T-helper 17 cell (primary cell): ENCODE measurements at places on chromosomes 5 and 9. TPM values are rescaled to one million over a fixed set of nuclear protein-coding genes. Genes with fewer than 3 reads are reported as not detected.
A peak's percentile ranks its signal among the peaks of the same experiment; 100 is the strongest.

Gene FLT4
- total RNA-seq = 1.5 TPM

GRCh38 chr9:37004424-37004935 is 29.6 kb downstream of the PAX5 start:
- H3K4me1 ChIP-seq = peaks cover 6% of the 10 kb centered on the region
- DNase-seq = no peak
- H3K27ac ChIP-seq = no peak overlapping the region
- peaks cover 9% of the 10 kb centered on the region for H3K36me3 ChIP-seq

Gene MLANA
- total RNA-seq = not detected

DNA sequence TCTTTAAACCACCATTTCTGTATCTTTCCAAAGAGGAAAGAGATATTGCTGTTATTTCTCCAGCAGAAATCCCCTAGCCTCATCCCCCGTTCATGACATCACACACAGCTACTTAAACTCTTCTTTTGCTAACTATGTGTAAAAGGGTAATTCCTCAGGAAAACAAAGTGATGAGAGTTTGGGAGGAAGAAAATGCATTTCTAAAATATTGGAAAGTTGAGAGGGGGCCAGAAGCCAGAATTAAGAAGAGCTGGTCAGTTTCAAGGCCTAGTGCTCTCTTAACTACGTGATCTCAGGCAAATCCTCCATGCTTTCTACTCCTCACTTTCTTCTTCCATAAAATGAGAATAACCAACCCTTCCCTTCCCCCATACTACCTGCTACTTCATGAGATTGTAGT is 109.4 kb downstream of the LIFR start:
- H3K4me3 ChIP-seq = no peak overlapping the region
- peaks cover 50% of the 10 kb centered on the region for H3K27me3 ChIP-seq
- no peak overlapping the region for H3K27ac ChIP-seq

Gene IFNA21
- total RNA-seq = not detected

Gene STC2
- total RNA-seq = not detected

DNA sequence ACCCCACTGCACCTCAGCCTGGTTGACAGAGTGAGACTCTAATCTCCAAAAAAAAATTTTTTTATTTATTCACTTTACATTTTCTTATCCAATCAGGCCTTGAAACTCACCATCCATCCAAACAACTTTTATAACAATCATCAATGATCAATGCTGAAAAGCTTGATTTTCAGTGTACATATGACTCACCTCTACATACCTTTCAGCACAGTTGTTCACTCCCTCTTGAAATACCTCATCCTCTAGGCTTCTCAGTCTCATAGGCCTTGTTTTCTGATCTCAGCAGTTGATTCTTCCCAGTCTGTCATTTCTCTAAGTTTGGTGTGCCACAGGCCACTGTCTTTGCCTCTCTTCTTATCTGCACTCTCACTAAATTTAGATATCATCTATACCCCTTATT is 36.2 kb downstream of the GRIN3A start:
- peaks cover 2% of the 10 kb centered on the region for H3K4me1 ChIP-seq
- H3K27me3 ChIP-seq = peaks cover 23% of the 10 kb centered on the region
- no peak overlapping the region for H3K4me3 ChIP-seq
- H3K36me3 ChIP-seq = peaks cover 3% of the 10 kb centered on the region
- DNase-seq = no peak

DNA sequence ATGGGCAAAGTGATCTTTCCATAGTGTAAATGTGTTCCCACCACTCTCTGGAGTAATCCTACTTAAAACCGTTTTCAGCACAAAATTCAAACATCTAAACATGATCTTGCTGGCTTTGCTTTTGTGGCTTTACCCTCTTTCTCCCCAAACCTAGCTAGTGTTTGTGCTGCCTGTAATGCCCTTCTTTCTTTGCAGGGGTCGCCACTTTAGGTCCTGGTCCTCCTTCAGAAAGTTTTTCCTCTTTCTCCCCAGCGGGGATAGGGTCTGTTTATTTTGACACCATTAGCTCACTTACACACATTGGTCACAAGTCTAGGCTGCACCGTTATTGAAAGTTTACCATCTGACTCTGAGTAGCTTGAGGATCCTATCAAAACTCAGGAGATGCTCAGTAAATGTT is 736 bp upstream of the HSD17B4 start:
- H3K27ac ChIP-seq = peak overlapping the region; percentile 85
- no peaks in the 10 kb centered on the region for H3K36me3 ChIP-seq
- H3K27me3 ChIP-seq = peaks cover 15% of the 10 kb centered on the region
- H3K4me1 ChIP-seq = peaks cover 12% of the 10 kb centered on the region

DNA sequence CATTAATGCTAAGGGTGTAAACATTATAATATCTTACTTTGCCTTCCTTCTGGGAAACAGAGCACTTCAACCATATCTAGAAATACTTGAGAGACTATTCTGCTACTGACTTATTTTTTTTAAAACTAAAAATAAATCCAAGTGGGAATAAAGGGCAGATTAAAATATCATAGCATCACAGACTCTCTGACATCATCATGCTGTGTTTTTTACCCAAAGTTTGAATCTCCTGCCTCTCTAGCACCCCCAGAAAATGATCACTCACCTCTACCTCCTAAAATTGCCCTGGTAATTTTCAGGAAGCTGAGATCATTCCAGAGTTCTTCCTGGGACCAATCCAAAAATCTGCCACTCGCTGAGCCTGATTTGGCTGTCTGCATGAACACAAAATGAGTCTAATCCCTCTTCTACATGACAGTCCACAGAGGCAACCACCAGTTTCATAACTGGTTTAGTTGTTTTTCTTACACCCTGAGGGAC is 813.8 kb upstream of the DMAC1 start:
- no peaks in the 10 kb centered on the region for H3K27me3 ChIP-seq
- no peak for DNase-seq
- no peaks in the 10 kb centered on the region for H3K36me3 ChIP-seq
- no peak overlapping the region for H3K27ac ChIP-seq

- H3K27ac ChIP-seq = peak overlapping the region; percentile 19
- DNase-seq = peak; percentile 43
- H3K27me3 ChIP-seq = peaks cover 10% of the 10 kb centered on the region
- H3K36me3 ChIP-seq = no peaks in the 10 kb centered on the region
- H3K4me3 ChIP-seq = peak overlapping the region; percentile 12
- peaks cover 6% of the 10 kb centered on the region for H3K4me1 ChIP-seq
These were observed 14.3 kb upstream of the NR4A3 start for GRCh38 chr9:99807276-99807852.

- no peak overlapping the region for H3K27ac ChIP-seq
- DNase-seq = no peak
- no peak overlapping the region for H3K4me3 ChIP-seq
- H3K36me3 ChIP-seq = no peaks in the 10 kb centered on the region
- H3K4me1 ChIP-seq = no peaks in the 10 kb centered on the region
- H3K27me3 ChIP-seq = peaks cover 11% of the 10 kb centered on the region
These were observed 67.9 kb downstream of the NFIB start for GRCh38 chr9:14245901-14246525.

Gene BHMT2
- total RNA-seq = not detected

DNA sequence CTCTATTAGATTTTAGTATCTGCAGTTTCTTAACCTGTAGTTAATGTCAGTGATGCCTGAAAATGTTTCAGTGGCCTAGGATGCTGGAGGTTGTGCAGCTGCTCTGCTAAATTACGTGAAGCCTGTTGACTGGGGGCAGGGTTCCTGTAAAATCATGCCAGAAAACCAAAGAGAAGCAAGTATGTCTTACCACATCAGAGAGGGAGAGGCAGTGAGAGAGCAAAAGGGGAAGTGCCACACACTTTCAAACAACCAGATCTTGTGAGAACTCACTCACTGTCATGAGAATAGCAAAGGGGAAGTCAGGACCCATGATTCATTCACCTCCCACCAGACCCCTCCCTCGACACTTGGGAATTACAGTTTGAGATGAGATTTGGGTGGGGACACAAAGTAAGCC is 83.9 kb upstream of the CYLC2 start:
- no peaks in the 10 kb centered on the region for H3K27me3 ChIP-seq
- no peak for DNase-seq
- H3K27ac ChIP-seq = no peak overlapping the region
- no peaks in the 10 kb centered on the region for H3K4me1 ChIP-seq

DNA sequence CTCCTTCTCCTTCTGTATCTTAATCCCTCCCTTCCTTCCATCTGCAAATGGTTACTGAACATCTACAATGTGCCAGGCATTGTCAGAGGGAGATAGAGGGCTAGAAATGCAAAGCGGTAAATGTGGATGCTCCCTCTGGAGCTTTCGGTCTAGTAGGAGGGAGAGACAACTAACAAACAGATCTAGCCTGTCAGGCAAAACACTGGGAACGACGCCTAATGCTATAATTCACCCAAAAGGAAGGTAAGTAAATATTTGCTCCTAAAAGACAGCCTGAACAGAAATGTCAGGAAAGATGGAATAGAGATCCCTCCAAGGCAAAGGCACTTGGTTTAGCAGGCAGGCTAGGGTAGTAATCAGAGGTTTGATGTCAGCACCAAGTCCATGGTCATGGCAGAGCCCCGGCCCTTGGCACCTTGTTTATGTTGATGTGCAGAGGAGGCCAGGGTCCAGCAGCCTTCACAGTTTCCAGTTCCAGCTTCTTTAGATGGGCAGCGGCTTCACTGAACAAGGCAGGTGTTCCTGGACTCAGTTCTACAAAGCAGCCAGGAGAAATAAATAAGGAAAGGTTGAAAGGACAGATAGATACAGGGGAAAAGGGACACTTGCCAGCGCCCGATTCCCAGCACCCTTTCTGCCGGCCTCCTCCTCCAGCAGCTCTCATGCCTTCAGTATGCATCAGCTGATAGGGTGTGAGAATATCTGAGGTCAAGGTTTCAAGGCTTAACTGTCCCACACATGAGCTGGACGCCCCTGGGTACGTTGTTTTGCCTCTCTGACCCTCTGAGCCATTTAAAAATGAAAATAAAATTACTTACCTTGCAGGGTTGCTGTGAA is 46.5 kb upstream of the FRRS1L start:
- H3K27me3 ChIP-seq = peaks cover 50% of the 10 kb centered on the region
- no peak for DNase-seq
- no peak overlapping the region for H3K27ac ChIP-seq

Gene PCSK1
- not detected for total RNA-seq
